ENCODE measurements at places on chromosomes 3 and 15.

- no peak for DNase-seq
These were observed 42.1 kb downstream of the MAGI1 start for GRCh38 chr3:65996589-65996988.

- DNase-seq = no peak
These were observed 15.1 kb upstream of the SATB1 start for GRCh38 chr3:18440066-18440722.

- no peak for DNase-seq
These were observed 16.6 kb downstream of the TMOD3 start for GRCh38 chr15:51846066-51846462.

GRCh38 chr3:112773864-112774263, 72.8 kb downstream of the CD200R1L start:
- no peak for DNase-seq

DNA sequence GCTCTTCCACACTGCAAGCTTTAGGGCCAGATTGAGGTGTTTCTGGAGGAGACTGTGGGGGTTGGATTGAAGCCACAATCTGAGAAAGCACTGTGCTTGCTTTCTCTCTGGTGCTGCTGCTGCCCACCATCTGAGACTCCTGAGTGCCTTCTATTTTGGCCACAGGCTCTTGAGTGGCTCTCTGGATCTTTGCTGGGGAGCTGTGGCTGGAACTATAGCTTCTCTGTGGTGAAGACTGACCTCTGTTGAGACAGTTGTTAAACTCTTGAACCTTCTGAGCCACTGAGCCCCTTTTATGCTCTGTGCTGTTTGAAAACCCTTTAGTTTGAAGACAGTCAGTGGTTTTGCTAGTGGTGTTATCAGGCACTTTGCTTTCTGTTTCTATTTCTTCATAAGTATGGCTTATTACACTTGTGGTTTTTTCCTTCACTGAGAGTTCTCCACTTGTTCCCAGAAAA, 108.7 kb upstream of the TSPAN3 start:
- no peak for DNase-seq

DNA sequence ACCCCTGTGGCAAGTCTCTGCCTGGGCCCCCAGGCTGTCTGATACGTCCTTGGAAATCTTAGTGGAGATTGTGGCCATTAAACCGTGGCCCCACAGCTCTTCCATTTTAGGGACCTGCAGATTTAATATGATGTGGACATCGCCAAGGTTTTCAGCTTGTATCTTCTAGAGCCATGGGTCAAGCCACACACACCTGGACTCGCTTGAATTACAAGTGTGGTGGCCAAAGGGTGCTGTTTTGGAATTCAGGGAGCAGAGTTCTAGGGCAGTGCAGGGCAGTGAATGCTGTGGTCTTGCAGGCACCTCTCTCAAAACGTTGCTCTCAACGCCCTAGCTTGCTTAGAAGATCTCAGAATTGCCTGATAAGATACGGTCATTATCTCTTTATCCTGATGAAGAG, 211.2 kb downstream of the ROBO2 start:
- DNase-seq = no peak

DNA sequence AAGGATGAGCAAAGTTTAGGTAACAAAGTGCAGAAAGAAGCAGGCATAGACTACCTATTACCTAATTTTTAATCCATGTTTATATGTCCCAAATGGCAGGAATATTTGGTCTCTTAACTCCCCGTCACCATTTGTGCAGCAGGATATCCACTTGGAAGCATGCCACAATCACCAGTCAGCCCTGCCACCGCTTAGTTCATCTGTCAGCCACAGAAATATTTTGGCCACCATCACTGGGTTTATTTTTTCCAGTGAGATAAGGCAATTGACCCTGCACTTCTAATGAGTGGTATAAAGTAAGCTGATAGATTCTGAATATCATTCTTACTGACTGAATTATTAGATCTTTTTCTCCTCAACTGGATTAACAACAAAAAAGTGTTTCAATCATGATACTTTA, 152.9 kb upstream of the SOX2 start:
- DNase-seq = no peak

DNA sequence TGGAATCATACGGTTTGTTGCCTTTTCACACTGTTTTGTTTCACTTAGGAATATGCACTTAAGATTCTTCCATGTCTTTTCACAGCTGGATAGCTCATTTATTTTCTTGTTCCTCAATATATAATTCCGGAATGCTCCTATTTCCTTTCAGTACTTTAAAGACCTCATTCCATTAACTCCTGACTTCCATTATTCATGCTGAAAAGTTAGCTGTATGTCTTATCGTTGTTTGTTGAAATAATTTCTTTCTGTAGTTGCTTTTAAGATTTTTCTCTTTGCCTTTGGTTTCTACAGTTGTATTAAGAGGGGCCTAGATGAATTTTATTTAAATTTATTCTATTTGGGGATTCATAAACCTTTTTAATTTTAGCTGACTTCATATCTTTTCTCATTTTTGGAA, 122.2 kb downstream of the ANXA2 start:
- no peak for DNase-seq

- no peak for DNase-seq
These were observed 629.1 kb downstream of the MECOM start for GRCh38 chr3:169034401-169034800.

DNA sequence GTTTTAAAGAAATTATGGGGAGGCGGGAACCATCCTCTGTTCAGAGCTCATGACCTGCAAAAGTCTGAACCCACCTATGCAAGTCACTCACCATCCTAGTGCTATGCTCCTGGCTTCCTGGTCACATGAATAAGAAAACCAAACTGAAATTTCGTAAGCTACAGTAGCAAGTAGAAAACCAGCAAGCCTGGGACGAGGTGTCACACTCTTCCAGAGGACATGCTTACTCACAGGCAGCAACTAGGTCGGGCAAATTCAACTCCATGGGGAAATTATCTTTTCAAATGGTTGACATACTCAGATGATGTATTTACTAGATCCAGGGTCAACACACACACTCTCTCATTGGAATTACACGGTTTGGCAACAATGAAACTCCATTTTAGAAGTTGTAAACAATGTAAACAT, 31.3 kb downstream of the LDHAL6B start:
- no peak for DNase-seq

GRCh38 chr3:175065497-175065896, 206.4 kb downstream of the NAALADL2 start:
- DNase-seq = no peak

DNA sequence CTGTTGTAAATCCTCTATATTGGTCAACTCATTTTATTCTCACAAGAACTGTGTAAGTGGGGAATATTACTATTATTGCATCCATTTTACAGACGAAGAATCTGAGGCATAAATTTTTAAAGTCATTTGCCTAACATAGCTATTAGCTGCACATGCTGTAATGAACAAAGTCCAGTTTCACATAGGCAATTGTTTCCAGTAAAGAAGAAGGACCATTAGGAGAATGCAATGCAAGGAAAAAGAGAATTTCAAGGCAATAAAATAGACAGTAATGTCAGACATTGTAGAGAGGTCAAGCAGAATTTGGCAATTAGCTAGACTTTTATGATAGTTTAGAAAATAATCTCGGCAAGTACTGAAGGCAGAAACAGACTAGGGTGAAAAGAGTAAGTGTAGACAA, 578.7 kb upstream of the NECTIN3 start:
- no peak for DNase-seq

- DNase-seq = no peak
These were observed 37.6 kb upstream of the WNT5A start for GRCh38 chr3:55524565-55525244.

GRCh38 chr15:68612979-68613740, 34.4 kb downstream of the CORO2B start:
- DNase-seq = no peak

DNA sequence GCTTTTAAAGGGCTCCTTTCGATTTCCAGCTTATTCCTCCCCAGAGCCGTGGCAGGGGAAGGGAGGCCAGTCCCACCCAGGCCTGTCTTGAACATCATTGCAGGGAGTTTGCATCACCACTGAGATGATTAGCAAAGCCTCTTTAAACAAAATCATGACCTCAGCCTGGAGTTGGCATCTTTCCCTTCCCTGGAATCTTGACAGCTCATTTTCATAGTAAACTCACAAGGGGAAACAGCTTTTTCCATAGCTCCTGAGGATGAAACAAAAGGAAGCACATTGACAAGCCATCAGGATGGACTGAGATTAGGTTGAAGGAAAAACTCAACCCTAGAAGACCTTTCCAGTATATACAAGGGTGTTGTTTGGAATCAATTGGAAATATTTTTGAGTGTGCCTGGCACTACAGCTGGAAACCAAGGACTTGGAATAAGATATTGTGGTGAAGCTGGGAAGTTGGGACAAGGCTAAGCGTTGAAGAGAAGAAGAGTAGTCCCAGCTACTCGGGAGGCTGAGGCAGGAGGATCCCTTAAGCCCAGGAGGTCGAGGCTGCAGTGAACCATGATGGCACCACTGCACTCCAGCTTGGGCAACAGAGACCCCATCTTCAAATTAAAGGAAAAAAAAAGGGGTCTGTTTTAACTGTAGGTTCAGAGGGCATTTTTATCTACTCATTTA, 3.1 kb upstream of the LARP6 start:
- DNase-seq = no peak

GRCh38 chr15:33737687-33738601, 230.4 kb upstream of the CHRM5 start:
- no peak for DNase-seq

DNA sequence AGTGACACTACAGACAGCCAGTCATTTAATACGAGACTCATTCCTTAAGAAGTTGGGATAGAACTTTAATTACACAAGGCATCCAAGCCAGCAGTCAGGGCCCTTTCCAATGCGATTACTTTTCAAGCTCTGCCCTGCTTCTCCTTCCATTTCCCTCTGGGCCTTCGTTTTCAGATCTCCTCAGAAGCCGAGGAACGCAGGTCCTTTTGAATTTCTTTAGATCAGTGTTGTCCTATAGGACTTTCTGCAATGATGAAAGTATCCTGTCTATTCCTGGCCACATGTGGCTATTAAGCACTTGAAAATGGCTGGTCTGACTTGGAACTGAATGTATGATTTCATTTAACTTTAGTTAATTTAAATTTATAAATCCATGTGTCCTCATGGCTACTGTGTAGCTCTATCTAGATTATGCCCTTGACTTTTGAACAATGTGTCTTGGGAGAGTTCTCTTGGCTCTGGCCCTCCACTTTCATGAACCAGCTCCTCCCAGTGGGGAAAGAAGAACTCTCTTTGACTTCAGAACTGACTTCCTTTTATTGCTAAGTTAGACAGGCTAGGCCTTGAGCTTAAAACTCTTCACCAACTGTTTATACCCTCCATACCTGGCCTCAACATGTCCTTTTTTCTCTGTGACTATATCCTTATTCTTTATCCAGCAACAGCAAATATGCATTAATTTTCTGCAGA, 22.6 kb downstream of the TGFBR2 start:
- DNase-seq = no peak

DNA sequence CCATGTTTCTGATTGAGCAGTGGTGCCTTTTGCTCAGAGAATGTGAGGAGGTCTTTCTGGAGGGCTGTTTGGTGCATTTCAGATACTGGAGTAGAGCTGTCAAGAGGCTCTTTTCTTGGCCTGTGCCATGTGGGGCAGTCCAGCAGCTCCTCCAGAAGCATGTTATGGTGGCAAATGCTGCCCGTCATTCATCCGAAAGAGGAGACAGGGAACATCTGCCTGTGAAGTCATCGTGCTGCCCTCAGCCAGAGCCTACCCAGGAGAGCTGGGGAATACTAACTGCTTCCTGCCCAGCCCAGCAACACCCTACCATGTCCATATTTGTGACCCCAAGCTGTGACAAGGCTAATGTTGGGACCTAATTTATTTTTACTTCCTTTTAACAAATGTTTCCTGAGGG, 82.2 kb upstream of the SLC6A6 start:
- DNase-seq = no peak

- DNase-seq = no peak
These were observed 26.2 kb downstream of the ARPP21 start for GRCh38 chr3:35665390-35666055.

- no peak for DNase-seq
These were observed 114.6 kb upstream of the TSC22D2 start for GRCh38 chr3:150293401-150294001.

- no peak for DNase-seq
These were observed 61.1 kb downstream of the CBLB start for GRCh38 chr3:105807701-105808100.

DNA sequence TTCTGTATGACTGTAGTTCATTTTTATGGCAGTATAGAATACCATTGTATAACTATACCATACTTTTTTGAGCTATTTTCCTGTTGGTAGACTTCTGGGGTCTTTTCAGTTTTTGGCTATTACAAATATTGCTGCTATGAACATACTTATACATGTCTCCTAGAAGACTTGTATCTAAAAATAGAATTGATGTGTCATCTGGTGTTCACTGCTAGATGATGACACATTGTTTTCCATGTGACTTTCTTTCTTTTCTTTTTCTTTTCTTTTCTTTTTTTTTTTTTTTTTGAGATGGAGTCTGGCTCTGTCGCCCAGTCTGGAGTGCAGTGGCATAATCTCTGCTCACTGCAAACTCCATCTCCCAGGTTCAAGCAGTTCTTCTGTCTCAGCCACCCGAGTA, 69.8 kb downstream of the SH3GL3 start:
- DNase-seq = no peak

DNA sequence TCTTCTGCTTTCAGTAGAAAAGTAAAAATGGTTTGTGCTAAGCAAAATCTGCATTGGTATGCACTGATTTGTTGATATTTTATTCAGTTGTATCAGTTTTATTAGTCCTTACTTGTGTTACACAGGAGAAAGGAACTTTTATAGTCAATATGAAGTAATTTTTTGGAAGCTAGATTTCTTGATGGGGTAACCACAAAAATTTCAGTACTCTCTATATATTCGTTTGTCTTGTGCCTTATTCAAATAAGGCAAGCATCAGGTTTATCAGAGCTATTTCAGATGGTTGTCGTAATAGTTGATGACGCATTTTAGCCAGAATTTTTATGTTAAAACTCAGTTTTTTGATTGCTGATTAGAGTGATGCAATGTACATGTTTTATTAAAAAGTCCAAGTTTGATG, 50.7 kb upstream of the NIPA1 start:
- DNase-seq = no peak

- no peak for DNase-seq
These were observed 48.6 kb downstream of the UNC13C start for GRCh38 chr15:54026891-54027290.

DNA sequence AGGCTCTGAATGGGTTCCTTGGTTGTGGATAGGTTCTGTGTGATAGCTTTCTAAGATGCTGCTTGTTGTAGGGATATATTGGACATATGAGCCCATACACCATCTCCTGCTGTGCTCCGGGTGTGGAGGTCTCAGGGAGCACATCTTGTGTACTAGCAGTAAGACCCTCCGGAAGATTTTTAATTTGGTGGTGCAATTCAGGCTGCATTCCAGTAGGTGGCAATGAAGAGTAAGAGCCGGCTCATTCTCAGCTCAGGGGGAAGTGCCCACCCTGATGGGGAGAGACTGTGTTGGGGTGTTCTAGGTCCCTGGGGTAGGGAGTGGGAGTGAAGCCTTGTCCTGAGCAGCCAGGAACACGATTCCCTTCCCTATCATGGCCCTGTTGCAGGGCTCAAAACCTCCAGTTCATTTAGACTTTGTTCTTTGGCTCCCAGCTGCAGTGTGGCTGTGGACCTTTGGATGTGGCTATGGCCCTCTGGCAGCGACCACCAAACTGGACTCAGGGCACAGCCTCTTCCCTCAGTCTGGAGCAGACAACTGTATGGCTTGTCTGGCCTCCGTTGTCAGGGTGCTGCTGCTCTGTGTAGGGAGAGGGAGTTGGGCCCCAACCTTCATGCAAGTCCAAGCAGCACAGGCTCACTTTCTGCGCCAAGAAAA, 104.7 kb downstream of the UNC13C start:
- DNase-seq = no peak

All from activated CD8-positive, alpha-beta memory T cell treated with anti-CD3 and anti-CD28 coated beads for 1 hour (primary cell).